CD4-positive, alpha-beta T cell treated with Interferon alpha-2 for 1 hour (primary cell): ENCODE measurements at places on chromosomes 2 and 18.

DNA sequence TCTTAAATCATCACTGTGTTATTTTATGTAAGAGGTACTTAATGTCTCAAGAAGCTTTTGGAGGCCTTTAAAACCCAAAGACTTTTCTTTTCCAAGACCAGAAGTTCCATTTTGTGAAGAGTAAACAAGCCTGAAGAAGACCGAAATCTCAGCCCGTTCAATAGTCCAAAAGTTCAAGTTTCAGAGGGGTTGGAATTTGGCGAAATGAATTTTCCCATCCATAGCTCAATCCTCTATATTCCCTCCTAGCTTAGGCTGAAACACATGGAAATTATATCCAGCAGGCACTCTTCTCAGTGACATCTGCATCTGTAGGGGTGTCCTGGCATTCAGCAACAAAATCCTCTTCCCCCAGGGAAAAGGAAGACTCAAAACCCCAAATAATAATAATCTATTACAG lies 344.6 kb downstream of the ARHGAP15 start:
- DNase-seq, result no peak

GRCh38 chr2:43321446-43321845 lies 95.0 kb upstream of the ZFP36L2 start:
- DNase-seq, result no peak

- DNase-seq, result no peak
Observed at GRCh38 chr2:109460553-109461324, 153.0 kb downstream of the SEPTIN10 start.

GRCh38 chr2:85858841-85859240 lies 29.9 kb downstream of the ST3GAL5 start:
- no peak for DNase-seq

- DNase-seq, result no peak
Observed at GRCh38 chr18:56982766-56983165, 164.1 kb upstream of the BOD1L2 start.

DNA sequence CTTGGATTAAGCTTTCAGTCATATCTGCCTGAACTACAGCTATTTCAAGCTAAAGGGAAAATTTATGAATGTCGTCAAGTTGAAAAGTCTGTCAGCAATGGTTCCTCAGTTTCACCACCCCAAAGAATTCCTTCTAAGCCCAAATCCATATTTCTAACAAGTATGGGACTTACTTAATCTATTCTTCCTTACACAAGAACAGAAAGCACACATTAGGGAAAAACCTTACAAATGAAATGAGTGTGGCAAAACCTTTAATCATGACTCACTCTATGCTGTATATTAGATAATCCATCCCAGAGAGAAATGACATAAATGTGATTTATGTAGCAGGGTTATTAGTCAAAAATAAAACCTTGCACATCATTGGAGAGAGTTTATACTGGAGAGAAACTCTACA lies 78.9 kb downstream of the RAB31 start:
- DNase-seq, result no peak

- DNase-seq, result no peak
Observed at GRCh38 chr2:8312861-8313830, 368.7 kb upstream of the ID2 start.

DNA sequence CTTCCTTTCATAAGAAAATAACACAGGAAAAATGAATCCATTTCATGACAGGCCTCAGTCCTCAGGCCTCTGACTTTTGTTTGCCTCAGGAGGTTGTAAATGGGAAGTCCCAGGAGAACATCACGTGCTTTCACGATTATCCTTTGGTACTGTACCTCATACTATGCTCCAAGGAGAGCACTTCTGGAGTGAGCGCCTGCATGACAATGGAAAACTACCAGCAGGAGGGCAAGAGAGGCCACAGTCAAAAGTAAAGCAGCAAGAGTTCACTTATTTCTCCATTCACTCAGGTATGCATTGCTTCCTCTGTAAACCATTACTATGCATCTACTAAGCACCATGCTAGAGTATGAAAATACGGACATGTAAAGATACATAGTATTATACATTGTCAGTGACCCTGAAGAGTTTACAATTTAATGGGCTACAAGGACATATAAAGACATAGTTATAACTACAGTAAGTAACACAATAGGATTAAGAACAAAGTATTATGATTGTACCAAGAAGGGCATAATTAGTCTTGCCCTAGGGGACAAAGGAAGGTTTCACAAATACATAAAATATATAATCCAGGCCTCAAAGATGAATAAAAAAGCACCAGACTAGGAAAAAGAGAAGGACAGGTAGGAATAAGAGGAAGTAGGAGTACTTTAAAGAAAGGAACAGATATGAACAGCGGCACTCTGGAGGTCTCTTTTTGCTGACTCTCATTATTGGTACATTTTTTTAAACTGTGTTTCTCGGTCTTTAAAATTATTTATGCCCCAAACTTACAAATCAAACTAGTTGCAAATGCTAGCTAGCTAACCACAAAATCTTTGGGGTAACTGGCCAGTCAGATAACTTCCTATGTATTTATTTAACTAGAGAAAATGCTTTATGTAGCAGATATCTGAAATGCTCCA lies 806.7 kb downstream of the NRXN1 start:
- DNase-seq, result no peak

- DNase-seq, result peak; percentile 45
Observed at GRCh38 chr2:227460070-227460485, 11.9 kb upstream of the AGFG1 start.

DNA sequence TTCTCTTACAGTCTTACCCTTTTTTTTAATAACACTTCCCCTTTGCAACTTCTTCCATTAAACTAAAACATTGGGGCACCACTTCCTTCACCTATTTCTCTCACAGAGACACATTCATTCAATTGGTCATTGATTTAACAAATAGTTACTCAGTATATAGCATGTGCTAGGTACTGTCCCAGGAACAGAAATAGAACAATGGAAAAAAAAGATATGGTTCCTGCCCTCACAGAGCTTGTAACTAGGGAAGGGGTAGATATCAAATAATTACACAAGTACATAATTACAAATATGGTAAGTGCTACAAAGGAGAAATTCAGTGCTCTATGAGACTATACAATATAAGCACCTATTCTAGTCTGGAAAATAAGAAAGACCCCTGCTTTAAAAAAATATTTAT lies 165.5 kb upstream of the RBBP8 start:
- DNase-seq, result no peak

DNA sequence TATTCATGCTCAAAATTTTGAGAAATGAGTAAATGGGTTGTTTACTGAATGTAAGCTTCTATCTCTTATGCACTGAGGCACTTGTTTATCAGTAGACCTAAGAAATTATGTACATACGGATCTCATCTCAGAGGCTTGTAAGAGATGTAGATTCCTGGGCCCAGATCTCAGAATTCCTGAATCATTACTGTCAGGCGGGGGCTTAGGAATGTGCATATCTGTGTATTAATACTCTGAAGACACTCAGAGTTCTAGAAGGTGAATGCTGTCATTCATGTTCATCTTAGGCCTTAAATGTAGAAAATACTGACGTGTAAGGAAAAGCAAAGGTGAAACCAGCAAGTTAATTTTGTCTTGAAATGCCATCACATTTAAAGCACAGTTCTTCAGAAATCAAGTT lies 169.6 kb downstream of the FMNL2 start:
- DNase-seq, result no peak

DNA sequence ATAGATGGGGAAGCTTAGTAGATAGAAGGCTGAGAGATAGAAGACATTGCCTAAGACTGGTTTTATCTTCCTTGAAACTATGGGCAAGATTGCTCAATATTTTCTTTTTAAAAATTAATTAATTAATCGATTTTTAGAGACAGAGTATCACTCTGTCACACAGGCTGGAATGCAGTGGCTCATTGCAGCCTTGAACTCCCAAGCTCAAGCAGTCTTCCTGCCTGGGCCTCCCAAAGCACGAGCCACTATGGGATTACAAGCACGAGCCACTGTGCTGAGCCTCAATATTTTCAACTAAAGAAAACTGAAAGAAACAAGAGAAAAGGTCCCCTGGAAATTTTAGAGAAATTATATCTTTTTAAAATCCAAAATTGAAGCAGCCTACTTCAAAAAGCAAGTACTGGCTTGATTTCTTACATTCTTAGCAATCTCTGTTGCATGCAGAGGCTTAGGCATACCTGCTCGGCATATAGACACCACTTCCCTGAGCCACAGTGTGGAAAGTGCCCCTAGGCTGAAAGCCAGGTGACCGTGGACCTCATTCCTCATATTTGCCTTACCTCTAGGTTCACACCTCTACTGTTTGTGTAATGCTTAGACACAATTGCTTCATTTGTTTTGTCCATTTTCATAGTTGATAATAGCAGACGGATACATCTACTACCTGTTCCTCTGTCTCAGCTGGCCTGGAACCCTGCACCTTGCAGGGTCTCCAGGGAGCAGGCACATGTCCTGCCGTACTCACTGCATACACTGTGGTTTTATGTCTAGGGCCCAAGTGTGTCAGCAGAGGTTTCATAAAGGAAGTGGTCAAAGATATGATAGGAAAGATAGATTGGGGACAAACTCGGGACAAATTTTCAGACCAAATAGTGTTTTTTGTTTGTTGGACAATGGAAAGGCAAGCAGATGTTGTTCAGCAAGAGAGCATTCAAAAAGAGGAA lies 166.5 kb upstream of the ALPP start:
- no peak for DNase-seq

- DNase-seq, result no peak
Observed at GRCh38 chr2:227617316-227618230, at the start of gene SCYGR4. Gene SCYGR4 (plus strand): TSS chr2:227617498. CDS start chr2:227617498, 0 bp downstream.

- DNase-seq, result no peak
Observed at GRCh38 chr2:163264341-163264740, 425.8 kb upstream of the KCNH7 start.

- no peak for DNase-seq
Observed at GRCh38 chr18:37524498-37525261, 40.9 kb downstream of the CELF4 start.

DNA sequence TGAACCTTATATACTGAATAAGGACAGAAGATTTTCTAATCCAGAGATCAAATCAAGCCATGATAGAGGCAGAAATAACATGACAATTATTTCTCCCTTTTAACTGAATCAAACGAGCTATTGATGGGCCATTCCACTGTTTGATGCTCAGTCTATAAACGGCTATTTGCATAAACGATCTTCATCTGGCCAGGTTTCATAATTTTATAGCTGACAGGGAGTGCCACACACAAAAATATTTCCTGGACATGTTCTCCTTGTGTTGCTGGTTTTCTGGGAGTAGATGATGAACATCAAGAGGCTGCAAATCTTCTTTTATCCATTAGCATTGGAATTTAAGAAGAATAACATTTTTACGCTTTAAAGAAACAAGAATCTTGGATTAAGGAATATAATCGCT lies 63.1 kb downstream of the ACVR1C start:
- no peak for DNase-seq
